ENCODE measurements at places on chromosomes 2 and 18.

GRCh38 chr2:181241797-181242196 lies 215.4 kb upstream of the ITGA4 start:
- no peak for DNase-seq

DNA sequence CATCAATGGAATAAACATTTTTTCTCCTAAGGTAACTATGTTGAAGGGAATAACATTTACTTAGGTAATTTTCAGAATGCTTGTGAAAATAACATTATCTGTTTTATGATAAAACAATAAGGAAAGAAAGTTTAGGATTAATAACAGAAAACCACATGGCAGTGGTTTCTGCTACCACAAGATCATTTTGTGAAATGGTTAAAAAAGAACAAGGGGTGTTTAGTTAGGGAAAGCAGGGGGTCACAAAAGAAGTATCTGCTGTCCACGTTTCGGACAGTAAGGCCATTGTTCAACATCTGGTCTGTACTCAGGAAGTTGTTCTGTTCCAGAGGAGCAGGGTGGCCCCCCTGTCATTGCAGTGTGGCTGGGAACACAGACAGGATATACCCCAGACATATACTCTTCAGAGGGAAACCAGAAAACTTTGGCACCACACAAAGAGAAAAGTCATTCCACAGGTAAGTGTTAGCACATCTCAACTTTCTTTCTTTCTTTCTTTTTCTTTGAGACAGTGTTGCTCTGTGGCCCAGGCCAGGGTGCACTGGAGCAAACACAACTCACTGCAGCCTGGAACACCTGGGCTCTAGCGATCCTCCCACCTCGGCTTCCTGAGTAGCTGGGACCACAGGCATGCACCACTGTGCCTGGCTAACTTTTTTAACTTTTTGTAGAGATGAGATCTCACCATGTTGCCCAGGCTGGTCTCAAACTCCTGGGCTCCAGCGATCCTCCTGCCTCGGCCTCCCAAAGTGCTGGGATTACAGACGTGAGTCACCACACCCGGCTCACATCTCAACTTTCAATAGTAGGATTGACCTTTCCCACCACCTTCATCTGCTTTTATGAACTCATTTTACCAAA lies 14.8 kb upstream of the ARL5A start:
- DNase-seq: no peak

GRCh38 chr2:15145919-15146318 lies 415.2 kb downstream of the NBAS start:
- no peak for DNase-seq

DNA sequence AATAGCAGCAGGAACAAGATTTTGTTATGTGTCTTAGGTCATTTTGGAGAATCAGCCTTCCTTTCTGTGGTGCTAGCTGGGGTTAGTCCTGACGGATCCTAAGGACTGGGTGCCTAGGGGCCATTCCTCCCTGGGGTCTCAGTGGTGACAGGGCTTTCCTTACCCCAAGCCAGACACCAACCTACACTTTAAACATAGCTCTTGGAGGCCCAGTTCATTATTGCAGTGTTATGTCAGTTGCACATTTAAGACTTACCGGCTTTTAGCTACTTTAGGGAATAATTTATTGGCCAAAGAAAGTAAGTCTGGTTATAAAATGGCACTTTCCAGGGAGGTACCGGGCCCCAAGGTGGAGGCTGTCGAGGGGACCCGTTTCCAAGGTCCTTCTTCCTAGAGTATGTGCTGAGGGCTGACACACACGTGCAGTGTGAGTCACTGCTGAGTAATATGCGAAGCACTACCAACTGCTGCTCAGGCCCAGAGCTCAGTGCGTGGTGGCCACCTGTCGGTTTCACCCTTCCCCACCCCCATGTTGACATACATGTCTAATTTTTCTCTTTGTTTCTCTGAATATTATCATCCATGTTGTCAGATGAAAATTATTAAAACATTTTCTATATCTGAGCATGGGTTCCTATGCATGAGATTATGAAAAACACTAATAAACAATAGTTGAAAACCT lies 37.0 kb upstream of the GRHL1 start:
- peak; percentile 90 for DNase-seq

GRCh38 chr2:43276962-43277391 lies 50.6 kb upstream of the ZFP36L2 start:
- DNase-seq: peak; percentile 45

Data from fibroblast of mammary gland (primary cell).